ENCODE measurements at places on chromosomes 5 and 9.

- DNase-seq: no peak
Observed at GRCh38 chr5:8417316-8418048, 548.5 kb downstream of the MTRR start.

- no peak for DNase-seq
Observed at GRCh38 chr5:149526845-149527590, 24.2 kb downstream of the CSNK1A1 start.

GRCh38 chr9:136965771-136966484 lies 11.4 kb upstream of the PTGDS start:
- DNase-seq: no peak

DNA sequence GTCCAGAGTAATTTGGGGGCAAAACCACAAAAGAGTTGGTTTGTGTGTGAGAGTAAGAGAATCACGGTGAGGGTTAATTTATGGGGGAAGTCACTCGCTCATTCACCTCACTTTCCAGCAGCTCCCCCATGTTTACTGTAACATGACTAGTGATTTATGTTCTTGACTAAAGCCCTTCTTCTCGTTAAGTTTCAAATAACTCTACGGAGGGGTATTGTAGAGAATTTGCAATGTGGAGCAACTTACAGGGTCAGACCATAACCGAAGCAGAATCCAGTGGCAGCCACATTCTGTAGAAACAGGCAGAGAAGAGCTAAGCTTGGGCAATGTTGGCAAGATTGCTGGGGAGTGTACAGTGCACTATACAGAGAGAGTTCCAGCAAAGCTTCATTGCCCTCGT lies 760.6 kb downstream of the IRX1 start:
- no peak for DNase-seq

DNA sequence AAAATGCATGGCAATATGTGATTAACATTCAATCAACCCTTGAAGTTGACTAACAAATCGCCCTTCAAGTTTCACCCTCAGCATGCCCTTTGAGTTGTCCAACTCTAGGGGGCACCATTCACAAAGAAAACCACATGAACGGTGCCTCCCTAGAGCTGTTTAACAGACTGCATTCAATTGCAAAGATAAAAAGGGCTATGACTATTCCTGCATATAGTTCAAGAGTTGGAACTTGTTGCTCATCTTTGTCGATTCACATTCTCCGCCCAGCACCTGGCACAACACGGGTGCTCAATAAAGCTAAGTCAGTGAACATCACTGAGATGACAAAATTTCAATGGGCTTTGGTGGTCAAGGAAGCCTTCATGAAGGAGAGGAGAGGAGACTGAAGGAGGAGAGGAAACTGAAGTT lies 69.6 kb upstream of the SLC30A5 start:
- peak; percentile 16 for DNase-seq

- no peak for DNase-seq
Observed at GRCh38 chr5:14806456-14806855, 65.1 kb downstream of the ANKH start.

GRCh38 chr9:101738566-101739183 lies at the start of gene GRIN3A:
TSS of gene GRIN3A (minus strand) at chr9:101738647. CDS start at chr9:101737979, 668 bp downstream.
- DNase-seq: no peak

GRCh38 chr5:116444373-116445295 lies 130.0 kb downstream of the SEMA6A start:
- DNase-seq: no peak

DNA sequence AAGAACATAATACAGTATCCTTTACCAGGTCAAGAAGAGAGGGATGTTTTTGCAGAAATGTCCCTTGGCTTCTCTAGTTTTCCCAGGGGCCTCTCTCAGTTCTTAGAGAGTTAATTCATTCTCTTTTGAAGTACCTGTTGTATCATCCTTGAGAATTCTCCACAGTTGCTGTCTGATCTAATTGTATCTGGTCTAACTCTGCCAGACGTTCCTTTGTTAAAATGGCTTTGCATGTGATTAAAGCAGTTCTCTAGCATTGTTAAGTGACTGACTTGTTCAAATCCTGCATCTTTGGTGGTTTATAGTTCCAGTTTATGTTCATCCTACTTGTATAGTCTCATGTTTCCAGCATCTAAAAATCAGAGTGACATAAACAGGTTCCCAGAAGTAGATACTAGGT lies 65.0 kb downstream of the KIAA1958 start:
- DNase-seq: no peak

DNA sequence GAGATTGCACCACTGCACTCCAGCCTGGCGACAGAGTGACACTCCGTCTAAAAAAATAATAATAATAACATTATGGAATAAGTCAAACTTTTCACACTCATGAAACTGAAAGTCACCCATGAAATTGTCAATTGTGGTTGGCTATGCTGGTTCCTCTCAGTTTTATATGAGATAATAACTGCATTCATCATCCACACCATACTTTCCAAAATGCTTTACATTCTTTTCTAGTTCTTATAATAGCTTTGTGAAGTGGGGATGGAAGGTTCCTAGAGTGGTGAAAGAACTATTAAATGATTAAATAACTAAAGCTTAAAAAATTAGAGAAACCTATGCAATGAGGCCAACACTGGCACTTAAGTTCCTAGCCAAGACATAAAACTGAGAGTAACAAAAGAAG lies 12.6 kb upstream of the ASPN start:
- no peak for DNase-seq

DNA sequence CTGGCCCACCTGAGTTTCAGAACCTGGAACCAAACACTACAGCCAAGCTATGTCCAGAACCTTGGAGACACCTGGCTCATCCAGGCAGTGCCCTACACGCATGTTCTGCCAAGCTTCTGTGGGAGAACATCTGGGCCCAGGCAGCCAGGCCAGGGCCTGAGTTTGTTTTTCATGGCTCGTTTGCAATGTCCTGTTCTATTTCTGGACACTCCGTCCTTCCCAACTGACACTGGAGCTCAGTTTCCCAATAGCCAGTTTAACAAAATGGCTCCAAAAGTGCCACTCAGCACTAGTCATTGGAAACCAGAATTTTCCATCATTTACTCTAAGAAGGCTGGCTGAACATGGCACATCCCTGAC lies 38.6 kb downstream of the SH3RF2 start:
- no peak for DNase-seq

DNA sequence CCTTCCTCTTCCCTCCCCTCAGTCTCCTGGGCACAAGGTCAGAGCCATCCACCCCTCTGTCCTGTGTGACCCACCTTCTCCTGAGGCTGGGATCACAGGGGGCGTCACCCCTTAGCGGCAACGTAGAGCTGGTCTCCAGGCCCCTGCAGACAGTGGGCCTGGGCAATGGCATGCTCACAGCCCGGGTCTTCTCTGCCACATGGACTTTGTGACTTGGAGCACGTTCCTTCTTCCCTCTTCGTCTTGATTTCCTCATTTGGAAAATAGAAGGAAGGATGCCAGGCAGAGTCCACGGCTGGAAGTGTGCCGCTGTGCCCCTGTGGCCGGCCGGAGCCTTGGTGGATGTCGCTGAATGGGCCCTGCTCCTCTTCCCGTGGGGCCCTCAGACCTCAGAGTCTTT lies 10.0 kb downstream of the RXRA start:
- no peak for DNase-seq

GRCh38 chr5:132433141-132433540 lies 57.4 kb downstream of the IRF1 start:
- DNase-seq: no peak

DNA sequence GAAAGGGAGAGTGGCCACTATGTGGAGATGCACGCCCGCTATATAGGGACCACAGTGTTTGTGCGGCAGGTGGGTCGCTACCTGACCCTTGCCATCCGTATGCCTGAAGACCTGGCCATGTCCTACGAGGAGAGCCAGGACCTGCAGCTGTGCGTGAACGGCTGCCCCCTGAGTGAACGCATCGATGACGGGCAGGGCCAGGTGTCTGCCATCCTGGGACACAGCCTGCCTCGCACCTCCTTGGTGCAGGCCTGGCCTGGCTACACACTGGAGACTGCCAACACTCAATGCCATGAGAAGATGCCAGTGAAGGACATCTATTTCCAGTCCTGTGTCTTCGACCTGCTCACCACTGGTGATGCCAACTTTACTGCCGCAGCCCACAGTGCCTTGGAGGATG lies 19.8 kb downstream of the RGMB start:
- no peak for DNase-seq

GRCh38 chr9:21777701-21778100 lies 24.7 kb upstream of the MTAP start:
- DNase-seq: no peak

- DNase-seq: no peak
Observed at GRCh38 chr5:84372066-84372695, 12.5 kb downstream of the EDIL3 start.

DNA sequence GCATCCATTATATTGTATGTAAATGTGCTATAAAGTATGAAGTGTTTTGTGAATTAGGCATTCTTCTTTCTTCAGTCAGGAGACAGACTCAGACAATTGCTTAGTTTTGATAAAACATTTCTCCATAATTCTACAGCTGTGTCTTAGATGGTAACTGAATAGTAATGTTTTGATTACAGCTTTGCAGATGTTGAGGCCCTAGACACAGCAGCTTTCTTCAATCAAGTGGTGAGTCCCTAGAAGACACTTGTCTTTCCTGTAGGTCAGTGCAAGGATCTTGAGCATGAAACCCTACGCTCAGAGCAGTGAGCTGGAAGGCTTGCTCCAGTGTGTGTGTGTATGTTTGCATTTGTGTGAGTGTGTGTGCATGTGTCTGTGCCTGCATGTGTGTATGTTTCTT lies 46.8 kb upstream of the CD180 start:
- DNase-seq: no peak

DNA sequence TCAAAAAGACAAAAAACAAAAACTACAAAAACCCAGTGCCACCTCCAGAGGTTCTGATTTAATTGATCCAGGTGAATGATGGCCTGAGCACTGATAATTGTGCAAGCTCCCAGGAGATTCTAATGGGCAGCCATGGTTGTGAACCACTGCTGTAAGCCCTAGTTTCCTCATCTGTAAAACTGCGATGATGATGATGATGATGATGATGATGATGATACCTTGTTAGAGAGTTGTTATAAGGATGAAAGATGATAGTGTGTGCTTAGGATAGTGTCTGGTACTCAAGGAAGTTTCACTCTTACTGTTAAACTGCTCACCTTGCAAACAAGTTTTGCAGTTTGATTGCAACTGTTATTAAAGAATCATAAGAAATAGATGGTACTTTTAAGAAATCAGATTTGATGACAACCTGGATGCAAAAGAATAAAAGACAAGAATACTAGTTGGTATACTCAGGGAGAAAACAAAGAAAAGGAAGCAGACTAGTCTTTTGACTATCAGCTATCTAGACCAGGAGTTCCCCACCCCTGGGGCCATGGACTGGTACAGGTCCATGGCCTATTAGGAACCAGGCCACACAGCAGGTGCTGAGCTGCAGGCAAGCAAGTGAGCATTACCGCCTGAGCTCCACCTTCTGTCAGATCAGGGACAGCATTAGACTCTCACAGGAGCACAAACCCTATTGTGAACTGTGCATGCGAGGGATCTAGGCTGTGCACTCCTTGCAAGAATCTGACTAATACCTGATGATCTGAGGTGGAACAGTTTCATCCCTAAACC lies 98.0 kb downstream of the OR2K2 start:
- DNase-seq: no peak

GRCh38 chr9:136543830-136544547 lies 1.9 kb downstream of the NOTCH1 start:
- no peak for DNase-seq

DNA sequence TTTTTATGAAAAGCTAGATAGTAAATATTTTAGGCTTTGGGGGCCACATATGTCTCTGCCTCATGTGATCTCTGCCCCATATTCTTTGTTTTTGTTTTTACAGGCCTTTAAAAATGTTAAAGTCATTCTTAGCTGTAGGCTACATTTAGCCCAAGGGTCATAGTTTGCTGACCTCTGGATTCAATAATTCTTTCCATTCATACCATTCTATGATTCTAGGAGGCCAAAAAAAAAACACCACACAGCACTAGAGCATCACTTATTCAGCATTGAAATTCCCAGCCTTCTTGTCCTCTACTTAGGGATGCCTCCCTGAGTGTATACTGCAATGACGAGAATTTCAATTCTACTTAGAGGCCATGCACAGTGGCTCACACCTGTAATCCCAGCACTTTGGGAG lies 17.0 kb downstream of the PTCD2 start:
- DNase-seq: no peak

GRCh38 chr5:106314221-106314824 lies 1356.4 kb downstream of the EFNA5 start:
- DNase-seq: no peak

- no peak for DNase-seq
Observed at GRCh38 chr5:171272996-171273970, 35.8 kb upstream of the TLX3 start.

DNA sequence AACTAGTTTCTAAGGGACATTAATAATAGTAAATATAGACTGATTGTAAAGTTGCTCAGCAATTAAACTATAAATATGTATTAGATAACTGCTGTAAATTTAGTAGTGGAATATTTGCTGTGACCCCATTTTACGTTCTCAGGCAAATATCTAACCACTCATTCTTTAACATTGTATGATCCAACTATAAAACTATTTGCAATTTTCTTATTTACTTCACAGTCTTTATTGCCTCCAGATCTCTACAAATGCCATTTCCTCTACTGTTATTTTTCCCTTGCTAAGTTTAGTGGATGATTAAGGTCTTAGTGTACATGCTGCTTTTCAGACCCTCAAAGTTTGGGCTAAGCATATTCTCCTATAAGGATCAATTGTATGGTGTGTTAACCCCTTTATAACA lies 526.2 kb upstream of the ST8SIA4 start:
- DNase-seq: no peak

DNA sequence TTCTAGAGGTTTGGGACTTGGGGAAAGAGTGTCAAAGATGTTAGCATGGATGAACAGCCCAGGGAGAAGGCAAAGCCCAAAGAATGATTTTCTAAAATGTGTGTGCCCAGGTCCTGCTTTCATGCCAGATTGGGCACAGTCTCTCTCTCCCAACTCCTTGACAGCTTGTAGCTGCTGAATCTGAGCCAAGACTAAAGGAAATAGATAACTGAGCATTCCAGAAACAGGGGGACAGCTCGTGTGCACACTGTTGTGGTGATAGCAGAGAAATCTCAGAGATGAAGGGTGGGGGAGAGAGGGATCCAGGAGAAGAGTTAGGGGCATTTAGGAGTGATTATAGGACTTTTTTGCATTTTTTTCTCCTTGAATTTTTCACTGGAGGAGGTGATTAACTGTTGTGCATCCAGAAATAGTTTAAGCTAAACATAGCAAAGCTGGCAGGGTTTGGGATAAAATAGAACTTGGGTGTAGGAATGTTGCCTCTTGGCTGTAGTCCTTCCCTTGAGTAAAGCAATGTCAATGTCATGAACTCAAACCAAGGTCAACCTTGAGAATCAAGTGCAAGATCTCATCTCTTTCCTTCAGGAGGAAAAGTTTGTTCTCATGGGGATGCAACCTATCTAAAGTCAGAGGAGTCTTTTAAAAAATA lies 245.9 kb downstream of the SH3GL2 start:
- DNase-seq: no peak

DNA sequence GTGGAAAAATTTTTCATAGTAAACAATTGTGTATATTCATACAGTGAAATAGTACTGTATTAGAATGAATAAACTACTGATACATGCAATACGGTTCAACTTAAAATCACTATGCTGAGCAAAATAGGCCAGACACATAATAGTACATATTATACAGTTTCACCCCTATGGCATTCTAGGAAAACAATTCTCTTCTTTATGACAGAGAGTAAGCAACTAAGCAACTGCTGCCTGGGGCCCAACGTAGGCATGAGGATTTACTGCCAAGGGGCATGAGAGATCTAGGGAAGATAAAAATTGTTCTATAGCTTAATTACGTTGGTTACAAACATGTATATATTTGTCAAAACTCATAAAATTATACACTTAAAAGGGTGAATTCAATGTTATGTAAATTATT lies 180.2 kb downstream of the DRD1 start:
- no peak for DNase-seq

Data from GM19239 (cell line).